Esophagus squamous epithelium (tissue), 5 donors: ENCODE measurements at places on chromosomes 1 and 21.

- no peak for DNase-seq
Measured at GRCh38 chr21:39114871-39115575, 68.2 kb downstream of the PSMG1 start.

- DNase-seq: no peak
Measured at GRCh38 chr1:161054805-161055204, 9.0 kb upstream of the USF1 start.

DNA sequence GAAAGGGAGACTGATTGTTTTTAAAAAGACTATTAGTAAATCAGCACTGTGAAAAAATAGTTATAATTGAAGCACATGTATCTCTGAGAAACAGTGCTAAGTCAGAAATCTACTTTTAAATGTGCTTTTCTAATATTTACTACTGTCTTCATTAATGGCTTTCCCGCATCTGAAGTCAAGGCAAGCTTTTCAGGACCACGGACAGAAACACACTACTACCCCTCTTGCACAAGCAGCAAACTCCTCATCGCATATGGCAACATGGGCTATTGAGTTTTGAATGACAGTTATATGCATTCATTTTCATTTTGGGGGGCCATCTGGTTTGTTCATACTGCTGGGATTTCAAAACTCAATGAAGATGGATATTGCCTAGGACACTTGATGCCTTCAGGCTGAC is 433.4 kb upstream of the CAMK1G start:
- no peak for DNase-seq

DNA sequence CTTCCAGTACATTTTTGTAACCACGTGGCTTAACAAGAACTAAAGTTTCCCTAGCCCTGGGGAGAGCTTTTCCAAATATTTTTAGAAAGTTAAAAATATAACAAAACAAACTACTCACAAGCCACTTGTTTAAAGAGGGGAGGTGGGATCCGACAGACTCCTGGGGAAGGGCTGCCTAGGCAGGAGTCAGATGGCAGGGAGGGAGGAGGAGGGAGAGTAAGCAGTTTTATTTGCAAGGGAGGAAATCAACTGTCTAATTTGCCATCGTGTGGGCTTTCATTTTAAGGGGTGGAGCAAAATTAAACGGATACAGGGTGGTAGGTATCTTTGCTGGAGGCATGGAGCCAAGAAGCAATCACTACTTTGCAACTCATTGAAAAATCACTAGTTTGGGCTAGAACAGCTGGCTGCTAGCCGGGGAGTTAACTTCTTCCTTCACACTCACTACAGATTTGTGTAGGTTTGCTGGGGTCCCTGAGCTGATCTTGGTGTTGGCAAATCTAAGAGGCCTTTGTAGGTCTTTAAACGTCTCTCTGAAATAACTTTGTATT is 8.8 kb downstream of the BARHL2 start:
- DNase-seq: no peak

GRCh38 chr1:28417441-28417922 is 47.9 kb downstream of the PHACTR4 start:
- DNase-seq: no peak

DNA sequence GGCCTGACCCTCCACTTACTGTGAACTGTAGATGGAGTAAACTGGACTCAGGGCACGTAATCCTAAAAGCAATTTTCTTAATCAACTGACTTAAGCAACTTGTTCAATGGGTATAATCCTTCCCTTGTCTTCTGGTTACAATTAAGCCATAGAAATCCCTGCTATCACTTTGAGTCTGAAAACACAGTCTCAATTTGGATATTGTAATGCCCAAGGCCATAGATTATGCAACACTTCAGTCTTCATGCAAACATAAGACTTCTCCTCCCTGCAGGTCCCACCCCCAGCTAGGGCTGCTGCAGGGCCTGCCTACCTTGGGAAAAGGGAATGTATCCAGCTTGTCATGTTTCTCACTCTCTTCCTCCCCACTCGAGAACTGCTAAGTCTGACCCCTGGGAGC is 6.2 kb upstream of the SLC5A9 start:
- no peak for DNase-seq

GRCh38 chr1:184027826-184028695 is 9.5 kb downstream of the COLGALT2 start:
- DNase-seq: no peak

- DNase-seq: no peak
Measured at GRCh38 chr1:64304823-64305222, 101.4 kb downstream of the UBE2U start.

- DNase-seq: no peak
Measured at GRCh38 chr1:229440851-229441537, 7.1 kb upstream of the ACTA1 start.

- no peak for DNase-seq
Measured at GRCh38 chr1:239123260-239123659, 263.1 kb upstream of the CHRM3 start.

GRCh38 chr1:87914396-87914795 is 585.7 kb downstream of the LMO4 start:
- DNase-seq: no peak

GRCh38 chr1:27192039-27192529 is 37.2 kb upstream of the SLC9A1 start:
- no peak for DNase-seq

DNA sequence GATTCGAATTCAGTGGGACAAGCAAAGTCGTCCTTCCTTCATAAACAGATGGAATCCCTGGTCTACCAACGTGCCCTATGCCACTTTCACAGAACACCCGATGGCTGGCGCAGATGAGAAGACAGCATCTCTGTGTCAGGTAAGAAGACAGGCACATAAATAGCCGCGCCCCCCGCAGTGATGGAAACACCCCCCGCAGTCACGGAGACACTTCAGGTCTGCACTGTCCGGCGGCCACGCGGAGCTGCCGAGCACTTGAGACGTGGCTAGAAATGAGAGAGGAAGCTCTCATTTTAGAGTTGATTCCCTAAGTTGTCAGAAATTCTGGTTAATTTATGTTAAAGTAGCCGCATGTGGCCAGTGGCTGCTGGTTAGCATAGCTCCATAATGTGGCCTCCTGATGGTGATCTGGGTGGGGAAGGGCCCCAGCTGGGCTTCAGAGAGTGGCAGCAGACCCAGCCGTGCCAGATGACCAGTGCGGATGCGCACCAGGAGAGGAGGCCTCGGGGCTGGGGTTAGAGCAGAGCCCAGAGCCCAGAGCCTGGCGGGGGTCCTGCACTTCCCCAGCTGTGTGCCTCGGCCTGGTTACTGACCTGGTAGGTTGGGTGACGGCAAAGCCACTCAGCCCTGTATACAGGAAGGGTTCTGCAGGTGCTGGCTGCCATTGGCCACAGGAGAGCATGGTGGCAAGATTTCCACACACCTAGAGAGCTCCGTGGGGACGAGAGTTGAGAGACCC is 2.9 kb downstream of the TPRG1L start:
- no peak for DNase-seq

GRCh38 chr1:40312238-40313205 is 4.6 kb downstream of the COL9A2 start:
- no peak for DNase-seq

DNA sequence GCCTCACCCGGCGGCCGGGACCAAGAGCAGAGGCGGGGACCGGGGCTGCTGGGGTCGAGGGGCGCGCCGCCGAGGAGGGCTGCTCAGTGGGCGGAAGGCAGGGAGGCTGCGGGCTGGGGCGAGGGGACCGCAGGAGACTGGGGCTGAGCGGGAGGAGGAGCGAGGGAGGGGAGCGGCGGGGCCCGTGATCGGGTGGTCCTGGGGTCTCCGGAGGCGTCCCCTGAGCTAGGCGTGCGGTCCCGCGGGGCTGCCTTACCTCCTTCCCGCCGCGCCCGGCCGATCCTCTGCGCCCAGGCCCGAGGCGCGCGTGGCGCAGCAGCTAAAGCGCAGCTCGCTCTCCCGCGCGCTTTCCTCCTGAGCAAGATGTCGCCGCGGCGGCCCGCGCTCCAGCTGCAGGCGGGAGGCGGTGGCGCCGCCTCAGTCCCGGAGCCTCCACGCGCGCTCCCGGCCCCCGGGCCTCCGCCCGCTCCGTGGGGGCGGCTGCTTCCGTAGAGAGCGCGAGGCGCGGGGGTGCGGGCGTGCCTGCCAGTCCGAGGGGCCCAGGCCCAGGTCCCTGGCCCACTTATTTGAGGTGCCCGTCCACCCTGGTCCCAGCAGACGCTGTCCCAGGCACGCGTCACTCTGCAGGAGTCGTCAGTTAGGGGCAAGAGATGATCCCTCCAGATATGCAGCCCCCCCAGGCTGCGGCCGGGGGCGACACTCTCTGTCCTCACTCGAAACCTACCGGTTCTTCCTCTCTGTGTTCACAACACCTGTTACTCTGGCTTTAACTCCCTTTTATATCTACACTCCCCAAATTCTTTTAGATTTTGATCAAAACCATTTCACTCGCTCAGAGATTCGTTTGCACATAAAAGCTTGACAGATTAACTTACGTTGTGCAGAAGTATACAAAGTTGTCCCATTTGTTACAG is at the start of gene CCSAP:
TSS of gene CCSAP (minus strand) at position 392 of the 914 bp plus-strand sequence. CDS start 582 bp downstream, outside the sequence.
- DNase-seq: peak; percentile 45

GRCh38 chr1:246226041-246226440 is 281.0 kb downstream of the SMYD3 start:
- no peak for DNase-seq

DNA sequence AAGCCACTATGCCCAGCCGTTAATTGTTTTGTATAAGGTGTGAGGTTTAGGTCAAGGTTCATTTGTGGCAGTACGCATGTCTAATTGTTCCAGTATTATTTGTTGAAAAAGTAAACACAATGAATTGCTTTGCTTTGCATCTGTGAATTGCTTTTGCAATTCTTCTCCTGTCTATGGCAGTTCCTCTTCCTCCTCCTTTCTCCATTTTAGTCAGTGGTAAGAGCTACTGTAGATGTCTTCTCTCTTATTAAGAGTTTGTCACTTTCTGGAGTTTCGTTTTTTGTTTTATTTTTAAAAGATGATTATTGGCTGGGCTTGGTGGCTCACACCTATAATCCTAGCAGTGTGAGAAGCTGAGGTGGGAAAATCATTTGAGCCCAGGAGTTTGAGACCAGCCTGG is 29.2 kb downstream of the C1orf185 start:
- DNase-seq: no peak

DNA sequence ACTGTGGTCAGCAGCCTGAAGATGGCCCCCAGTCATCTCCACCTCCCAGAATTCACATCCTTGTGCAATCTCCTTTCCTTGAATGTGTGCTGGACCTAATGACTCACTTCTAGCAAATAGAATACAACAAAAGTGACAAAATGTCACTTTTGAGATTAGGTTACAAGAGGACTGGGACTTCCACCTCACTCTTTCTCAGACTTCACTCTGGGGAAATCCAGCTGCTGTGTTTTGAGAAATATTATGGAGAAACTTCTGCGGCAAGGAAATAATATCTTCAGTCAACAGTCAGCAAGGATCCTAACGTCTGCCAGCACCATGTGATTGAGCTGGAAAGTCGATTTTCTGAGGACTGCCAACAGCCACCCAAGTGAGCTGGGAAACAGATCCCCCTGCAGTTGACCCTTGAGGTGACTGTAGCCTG is 70.5 kb upstream of the GADD45A start:
- DNase-seq: no peak
